Spinal cord (tissue), 10 donors: ENCODE measurements at places on chromosomes 11 and 22. TPM values are rescaled to one million over a fixed set of nuclear protein-coding genes. Genes with fewer than 3 reads are reported as not detected.

Gene CCDC73
- 0.36 TPM for polyA plus RNA-seq

Gene RANBP1
- 210 TPM for polyA plus RNA-seq

Gene SHANK2
- polyA plus RNA-seq: 36.4 TPM

Gene KRTAP5-8
- not detected for polyA plus RNA-seq

Gene KIAA1671
- 21.7 TPM for polyA plus RNA-seq

Gene OSBP2
- polyA plus RNA-seq: 22.3 TPM

Gene SEPTIN5
- 294 TPM for polyA plus RNA-seq

Gene MPPED2
- 72.2 TPM for polyA plus RNA-seq

Gene POU2AF2
- not detected for polyA plus RNA-seq

Gene HBG1
- 8.9 TPM for polyA plus RNA-seq

Gene GLYATL2
- 4.9 TPM for polyA plus RNA-seq

Gene SCGB1D2
- not detected for polyA plus RNA-seq

Gene FREY1
- not detected for polyA plus RNA-seq

Gene MTCH2
- 103 TPM for polyA plus RNA-seq

Gene YPEL4
- 7.6 TPM for polyA plus RNA-seq

Gene PANX2
- 18.3 TPM for polyA plus RNA-seq
